ENCODE measurements at places on chromosomes 7 and 10.

GRCh38 chr10:68301790-68302502, 29.9 kb upstream of the HNRNPH3 start:
- peak; percentile 59 for DNase-seq

- no peak for DNase-seq
These were observed 26.1 kb upstream of the VCL start for GRCh38 chr10:73971636-73972354.

DNA sequence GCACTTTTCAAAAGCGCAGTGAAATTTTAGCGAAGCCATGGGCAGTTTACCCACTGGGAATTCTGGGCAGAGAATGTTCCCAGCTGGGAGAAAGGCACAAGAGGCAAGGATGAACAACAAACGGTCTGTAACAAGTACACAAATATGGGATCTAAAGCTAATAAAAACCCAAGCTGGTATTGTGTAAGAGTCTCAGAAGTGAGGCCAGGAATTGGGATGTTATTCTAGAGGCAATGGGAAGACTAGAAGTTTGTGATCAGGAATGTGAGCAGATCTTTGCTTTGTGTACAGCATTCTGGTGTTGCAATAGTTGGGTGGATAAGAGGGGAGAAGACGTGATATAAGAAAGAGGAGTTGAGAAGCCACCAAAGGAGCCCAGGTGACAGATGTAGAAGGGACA, 15.0 kb downstream of the FZD9 start:
- DNase-seq, result no peak

DNA sequence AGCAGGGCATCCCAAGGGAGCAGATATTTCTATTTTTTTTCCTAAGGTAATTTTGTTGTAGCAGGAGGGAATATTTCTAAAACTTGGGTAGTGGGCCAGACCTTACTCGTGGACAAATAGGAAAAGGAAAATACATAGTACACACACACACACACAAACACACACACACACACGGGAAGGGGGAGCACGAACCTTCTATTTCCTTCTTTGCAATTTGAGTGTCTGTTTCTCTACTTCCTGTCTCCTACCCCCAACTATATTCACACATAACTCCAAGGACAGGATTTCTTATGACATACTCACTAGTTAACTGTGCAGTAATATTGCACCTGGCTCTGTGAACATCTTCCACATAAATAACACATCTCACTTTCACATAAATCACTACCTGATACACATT, 4.4 kb downstream of the LDB1 start:
- no peak for DNase-seq

- DNase-seq, result no peak
These were observed 312.9 kb downstream of the RNLS start for GRCh38 chr10:88270061-88270808.

DNA sequence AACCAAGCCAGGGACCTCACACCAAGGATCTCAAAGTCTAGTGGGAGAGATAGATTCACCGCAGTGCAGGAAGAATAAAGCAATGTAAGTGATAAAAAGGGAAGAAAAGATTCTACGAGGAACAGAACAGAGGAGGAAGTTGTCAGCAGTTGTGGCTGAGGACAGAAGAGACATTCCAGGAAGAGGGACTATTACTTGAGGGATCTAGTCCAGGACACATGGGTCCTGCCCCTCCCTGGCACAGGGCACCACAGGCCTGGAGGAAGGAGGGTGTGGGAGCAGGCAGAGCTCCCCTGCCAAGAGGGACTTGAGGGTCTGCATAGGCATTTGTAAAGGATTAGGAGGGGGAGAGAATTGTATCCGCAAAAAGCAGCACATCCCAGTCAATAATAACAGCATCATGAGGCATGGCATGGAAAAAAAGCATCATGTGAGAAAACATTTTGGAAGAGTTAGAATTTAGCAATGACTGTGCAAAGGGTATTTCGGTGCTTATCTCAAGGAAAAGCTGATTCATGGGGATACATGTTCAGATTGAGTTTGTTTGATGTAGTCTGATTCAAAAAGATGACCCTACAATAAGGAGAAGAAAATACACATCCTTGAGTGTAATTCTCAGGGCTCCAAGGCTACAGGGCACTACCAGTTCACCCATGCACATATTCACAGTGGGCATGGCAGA, 12.7 kb downstream of the C10orf71 start:
- DNase-seq, result no peak

DNA sequence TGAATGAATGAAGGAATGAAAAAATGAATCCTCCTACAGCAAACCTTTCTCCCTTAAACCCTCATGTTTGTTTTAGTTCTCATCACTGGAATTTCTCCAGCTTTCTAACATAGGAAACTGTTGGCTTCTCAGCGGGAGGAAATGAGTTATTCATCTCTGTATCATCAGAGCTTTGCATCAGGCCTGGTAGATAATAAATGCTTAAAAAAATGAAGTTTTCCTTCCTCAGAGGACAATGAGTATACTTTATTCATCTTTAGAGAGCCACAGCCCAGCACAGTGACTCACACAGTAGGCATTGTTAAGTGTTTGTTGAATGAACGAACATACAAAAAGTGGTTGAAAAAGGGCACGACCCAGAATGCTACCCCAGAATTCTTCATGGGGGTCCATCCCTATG, 62.6 kb downstream of the COL13A1 start:
- no peak for DNase-seq

GRCh38 chr10:110040767-110041478, 33.1 kb downstream of the ADD3 start:
- no peak for DNase-seq

DNA sequence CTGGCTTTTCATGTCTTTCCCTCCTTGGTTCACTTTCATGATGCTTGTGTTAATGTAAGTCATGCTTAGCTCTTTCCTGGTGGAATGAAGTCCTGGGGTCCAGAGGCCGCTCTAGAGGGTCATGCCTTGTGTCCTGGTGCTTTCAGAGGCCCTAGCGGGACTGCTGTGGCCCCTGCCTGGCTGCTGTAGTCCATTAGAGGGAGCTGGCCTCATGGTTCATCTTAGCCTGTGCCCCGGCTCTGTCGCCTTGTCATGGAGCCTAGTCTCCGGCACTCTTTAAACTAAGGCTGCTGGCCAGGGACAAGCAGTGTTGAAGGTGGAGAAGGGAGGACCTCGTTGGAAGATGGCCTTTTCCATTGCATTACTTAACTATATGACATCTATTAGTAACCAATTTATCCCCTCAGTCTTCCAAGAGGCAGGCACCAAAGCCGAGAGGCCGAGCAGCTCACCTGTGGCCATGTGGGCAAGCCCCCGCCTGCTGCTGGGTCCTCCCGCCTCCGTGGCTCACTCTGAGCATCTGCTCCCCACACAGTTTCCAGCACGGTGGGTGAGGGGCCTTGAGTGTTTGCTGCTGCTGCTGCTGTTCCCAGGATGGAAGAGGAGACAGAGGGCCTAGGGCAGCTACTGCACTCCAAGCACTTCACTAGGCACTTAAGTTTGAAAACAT, 5.0 kb upstream of the NDUFB2 start:
- no peak for DNase-seq

- no peak for DNase-seq
These were observed 33.7 kb downstream of the ZMIZ1 start for GRCh38 chr10:79102498-79102874.

- peak; percentile 23 for DNase-seq
These were observed 1.0 kb upstream of the HIF1AN start for GRCh38 chr10:100534726-100535125.

DNA sequence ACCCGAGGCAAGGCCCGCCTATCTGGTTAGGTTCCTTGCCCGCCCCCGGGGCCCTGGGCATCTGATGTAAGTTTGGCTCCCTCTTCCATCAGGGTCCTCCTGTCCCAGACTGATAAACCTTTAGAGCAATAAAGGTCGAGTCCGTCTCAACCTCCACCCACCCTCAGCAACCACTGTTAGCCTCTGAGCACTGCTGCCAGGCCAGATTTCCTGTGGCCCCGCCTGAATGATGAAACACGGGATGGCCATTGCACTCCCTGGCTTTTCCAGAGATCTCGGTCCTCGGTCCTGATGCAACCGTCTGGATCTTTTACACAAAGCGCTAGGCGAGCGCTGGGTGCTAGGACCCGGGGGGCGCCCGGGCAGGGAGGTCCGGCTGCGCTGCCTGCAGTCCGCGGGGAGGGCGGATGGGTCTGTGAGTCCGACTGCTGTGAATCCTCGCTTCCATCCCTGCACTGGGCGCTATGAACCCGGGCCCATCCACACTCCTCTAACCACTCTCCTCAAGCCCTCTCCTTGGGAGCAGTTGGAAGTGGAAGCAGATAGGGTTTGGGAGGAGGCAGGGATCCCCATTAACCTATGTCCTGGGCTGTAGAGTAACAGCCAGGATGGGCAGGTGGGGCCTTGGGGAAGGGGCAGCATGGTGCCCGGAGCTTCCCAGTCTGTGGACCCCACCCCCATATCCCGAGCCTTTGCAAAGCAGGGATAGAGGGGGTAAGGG, 875 bp upstream of the DDIT4 start:
- peak; percentile 99 for DNase-seq

GRCh38 chr10:131944976-131945695, 36.6 kb downstream of the BNIP3 start:
- DNase-seq, result no peak

GRCh38 chr7:27793780-27794179, 53.8 kb downstream of the TAX1BP1 start:
- DNase-seq, result no peak

DNA sequence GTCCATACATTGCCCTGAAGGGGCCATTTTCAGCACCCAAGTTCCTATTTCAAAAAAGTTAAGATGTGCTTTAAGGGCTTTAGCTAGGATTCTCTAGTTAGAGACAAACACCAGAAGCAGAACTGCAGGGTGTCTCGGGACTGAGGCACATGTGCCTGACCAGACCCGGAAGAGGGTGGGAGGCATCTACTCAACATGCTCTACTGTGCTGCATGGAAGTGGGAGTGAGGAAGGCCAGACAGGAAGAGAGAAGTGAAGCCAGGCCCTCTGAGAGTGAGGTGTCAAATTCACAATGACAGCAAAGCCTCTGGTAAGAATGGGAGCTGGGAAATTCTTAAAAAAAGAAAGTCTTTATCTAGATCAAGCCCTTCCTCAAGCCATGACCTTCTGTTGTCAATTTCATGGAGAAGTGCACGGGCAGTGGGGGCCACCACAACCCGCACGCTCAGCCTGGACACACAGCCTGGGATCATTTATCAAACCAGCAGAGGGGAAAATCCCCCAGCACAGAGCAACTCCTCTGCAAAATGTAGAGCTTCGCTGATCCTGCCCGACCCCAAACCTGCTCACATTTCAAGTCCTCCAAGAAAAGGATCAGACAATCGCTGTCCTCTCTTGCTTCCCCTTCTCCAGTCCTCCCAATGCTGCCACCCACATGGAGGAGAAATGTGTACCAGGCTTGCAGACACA, 38.7 kb downstream of the PLXNA4 start:
- DNase-seq, result no peak

- no peak for DNase-seq
These were observed 129.1 kb downstream of the LRRC4 start for GRCh38 chr7:127901895-127902703.

DNA sequence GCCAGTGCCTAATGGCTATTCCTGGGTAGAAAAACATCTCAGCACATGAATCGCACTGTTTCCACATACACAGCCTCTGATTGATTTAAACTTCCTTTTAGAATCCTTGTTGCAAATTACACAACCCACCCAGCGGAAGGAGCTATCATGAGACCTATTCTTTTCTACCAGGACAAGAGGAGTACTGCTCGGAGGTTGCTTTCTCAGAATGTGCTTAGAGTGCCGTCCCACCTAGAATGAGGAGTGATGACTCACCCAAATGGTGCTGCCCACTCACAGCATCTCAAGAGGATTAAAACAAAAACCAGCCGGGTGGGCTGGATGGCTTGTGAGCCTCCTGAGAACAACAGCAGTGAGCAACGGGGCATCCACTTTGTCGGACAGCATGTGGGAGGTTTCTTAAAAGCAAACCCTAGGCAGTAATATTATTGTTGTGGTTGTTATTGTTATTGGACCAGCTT, 128.9 kb downstream of the DGKI start:
- DNase-seq, result no peak

DNA sequence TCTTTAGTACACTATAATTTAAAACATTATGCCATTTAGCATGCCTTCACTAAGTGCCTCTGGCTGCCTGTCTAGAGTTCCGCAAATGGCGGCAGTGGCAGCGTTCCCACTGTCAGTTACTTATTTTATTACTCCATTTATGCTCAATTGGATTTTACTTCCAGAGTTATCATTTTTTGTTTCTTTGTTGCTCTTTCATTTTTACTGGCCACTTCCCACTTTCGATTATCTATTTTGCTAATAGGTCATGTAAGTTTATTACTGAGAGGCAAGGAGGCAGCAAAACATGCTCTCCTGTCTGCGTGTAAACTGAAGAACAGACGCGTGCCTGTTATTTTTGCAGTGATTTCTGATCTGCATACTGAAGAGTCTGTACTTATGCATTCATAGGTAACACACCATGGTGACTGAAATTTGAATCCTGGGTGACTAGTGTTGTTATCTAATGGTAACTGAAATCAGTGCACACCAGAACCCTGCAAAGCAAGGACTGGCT, 23.1 kb downstream of the KDM7A start:
- DNase-seq, result no peak

DNA sequence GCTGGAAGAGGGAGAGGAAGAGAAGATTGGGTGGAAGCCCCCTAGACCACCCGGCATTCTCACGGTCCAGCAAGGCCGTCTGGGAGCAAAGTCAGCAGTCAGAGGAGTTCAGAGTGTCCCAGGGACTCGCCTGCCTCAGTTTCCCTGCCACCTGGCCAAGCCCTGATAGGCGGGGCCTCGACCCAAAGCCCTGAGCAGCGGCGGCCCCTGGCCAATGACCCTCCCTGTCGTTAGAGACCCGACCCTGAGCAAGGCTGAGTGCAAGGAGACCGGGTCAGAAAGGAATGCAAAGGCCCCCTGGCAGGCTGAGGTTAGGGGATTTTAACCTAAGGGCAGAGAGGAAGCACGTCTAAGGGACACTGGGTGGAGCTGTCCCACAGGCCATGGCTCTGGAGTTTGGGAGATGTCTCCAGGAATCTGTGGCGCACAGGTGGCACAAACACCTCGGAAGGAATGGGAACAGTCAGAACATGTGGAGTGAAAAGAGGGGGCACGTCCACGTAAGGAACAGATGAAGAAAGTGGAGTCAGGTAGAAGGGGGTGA, 196.8 kb upstream of the PDE1C start:
- no peak for DNase-seq

DNA sequence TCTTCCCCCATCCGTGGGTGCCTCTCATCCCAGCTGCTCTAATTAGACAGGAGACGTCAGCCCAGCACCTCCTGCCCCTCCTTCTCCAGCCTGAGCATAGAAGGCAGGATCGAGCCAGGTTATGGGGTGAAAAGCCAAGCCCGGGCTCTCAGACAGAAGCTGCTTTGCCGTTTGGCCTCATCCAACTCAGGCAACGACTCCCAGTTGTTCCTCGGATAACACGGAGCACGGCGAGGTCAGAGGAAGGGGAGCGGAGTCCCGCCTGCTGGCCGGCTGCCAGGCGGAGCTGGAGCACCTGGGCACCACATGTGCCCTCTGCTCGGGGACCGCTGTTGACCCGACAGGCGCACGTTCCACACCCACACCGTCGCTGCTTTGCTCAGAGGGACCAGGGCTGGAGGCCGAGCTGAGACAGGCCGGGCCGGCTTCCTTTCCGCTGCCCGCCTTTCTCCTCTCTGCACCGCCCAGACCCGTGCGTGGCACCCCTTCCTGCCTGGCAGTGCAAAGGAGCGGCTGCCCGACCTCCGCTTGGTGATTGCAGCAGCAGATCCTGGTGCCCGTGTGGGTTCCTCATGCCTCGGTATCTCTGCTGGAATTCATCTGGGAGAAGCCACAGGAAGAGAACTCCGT, 21.6 kb upstream of the UNCX start:
- no peak for DNase-seq
